Stimulated activated CD4-positive, alpha-beta T cell treated with anti-CD3 and anti-CD28 coated beads, Interleukin-4, amount 100 ng/mL, for 4 hours (primary cell): ENCODE measurements at places on chromosomes 16 and 17.

DNA sequence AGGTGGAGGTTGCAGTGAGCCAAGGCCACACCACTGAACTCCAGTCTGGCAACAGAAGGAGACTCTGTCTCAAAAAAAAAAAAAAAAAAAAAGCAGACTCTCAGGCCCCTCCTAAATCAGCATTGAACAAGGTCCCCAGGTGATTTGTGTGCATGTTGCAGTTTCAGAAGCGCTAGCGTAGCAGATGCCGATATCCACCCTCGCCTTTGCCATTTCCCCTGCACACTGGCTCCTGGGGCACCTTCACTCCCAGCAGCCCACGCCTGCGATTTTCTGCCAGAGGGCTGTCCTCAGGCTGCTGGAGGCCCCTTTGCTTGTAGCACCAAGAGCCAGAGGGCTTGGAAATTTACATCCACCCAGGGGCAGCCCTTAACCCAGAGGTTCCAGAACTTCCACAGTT lies 95.6 kb downstream of the WSCD1 start:
- no peak for DNase-seq

GRCh38 chr16:66658143-66658859 lies 38.2 kb downstream of the CMTM4 start:
- no peak for DNase-seq

GRCh38 chr16:53045341-53046220 lies 7.1 kb downstream of the CHD9NB start:
- no peak for DNase-seq

GRCh38 chr16:81214745-81215166 lies 23.7 kb upstream of the BCO1 start:
- DNase-seq = no peak

- DNase-seq = no peak
Observed at GRCh38 chr17:17107891-17108431, 65.7 kb downstream of the MPRIP start.

GRCh38 chr17:12998461-12998860 lies 19.4 kb downstream of the ELAC2 start:
- DNase-seq = no peak

DNA sequence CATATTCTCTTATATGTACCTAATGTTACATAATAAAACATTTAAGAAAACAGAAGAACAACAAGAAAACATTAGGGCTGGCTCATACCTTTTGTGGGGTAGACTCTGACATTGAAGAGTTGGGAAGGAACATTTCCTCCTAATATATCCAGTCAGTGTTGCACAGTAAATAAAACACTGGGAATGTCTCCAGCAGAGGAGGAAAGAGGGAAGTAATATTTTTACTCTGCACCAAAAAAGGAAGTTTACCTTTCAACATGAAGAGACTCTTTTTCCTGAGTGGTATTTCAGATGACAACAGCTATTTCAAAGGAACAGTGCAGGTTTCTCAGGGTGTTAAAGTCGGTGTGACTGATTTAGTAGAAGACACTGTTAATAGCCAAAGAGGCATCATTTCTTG lies 31.9 kb downstream of the EPN2 start:
- DNase-seq = no peak

GRCh38 chr16:88195269-88195705 lies 187.5 kb upstream of the ZNF469 start:
- DNase-seq = no peak

DNA sequence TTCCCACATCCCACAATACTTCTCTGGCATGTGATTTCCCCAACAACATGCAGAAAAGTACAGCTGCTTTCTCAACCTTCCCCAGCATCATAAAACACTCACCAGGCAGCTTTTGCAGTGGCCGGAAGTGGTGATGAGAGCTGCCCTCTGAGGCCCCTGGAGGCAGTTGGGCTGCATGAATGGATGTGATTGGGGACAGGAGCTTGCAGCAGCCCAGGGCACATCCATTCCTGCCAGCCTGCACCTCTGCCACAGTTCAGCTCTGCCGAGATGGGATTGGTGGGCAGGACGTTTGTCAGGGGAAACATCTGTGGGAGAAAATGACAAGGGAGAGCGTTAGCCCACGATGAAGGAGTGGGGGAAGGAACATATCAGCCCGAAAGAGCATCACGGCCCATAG lies 19.8 kb downstream of the NUBP1 start:
- no peak for DNase-seq

GRCh38 chr16:7397901-7398300 lies 65.3 kb downstream of the RBFOX1 start:
- DNase-seq = no peak

GRCh38 chr16:13402601-13403000 lies 501.2 kb downstream of the SHISA9 start:
- no peak for DNase-seq

DNA sequence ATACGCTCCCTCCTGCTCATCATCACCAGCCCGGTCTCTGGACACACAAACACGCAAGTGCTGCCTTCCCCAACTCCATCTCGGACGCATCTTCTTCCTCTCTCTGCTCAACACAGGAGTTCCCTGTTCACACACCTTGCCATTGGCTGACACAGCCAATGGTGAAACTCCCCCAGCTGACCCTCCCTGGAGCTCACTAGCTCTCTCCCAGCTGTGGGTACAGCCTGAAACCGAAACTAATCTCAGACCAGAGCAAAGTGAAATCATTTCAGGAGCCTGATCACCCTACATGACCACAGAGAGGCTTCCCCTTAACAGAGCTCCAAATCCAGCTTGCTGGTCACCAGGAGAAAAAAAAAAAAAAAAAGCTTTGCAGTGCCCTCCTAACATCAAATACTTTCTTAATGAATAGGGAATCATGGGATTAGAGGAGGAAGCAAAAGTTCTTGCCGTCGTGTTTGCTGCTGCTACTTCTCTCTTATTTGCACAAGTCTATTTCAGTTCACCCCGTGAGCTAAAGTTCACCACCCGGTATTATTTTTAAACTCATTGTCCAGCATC lies 8.3 kb downstream of the CUEDC1 start:
- peak; percentile 11 for DNase-seq

- DNase-seq = no peak
Observed at GRCh38 chr17:60314423-60314822, 77.5 kb downstream of the USP32 start.

GRCh38 chr16:82157836-82158235 lies 12.2 kb downstream of the MPHOSPH6 start:
- no peak for DNase-seq

DNA sequence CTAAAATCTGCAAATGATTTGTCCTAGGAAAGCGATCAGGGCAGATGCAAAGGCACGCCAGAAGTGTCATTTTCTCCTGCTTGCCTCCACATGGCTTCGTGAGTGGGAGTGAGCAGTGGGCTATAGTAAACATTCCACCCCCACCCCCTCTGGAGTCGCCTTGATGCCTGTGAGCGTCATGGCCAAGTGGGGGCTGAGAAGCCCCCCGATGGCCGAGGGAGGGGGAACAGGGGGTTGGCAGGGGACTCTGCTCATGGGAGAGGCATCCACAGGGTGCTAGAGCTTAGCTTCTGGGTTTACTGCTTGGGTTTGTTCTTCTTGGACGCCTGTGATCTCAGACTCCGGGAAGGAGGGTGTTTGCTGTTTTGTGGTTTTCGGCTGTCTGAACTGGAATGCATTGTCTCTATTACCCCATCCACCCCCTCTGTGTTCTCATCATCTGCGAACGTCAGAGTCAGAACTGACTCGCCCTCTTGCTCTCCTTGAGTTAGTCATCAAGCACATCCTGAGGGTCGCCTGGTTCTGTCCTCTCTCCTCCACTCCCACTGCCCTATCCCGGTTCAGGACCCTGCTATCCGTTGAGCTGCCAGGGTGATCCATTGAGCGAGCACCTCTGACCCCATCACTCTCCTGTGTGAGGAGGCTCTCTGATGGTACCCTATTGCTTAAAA lies 15.4 kb downstream of the TNS4 start:
- DNase-seq = peak; percentile 42

GRCh38 chr17:81901167-81902022 lies 643 bp upstream of the NPB start:
- DNase-seq = no peak

DNA sequence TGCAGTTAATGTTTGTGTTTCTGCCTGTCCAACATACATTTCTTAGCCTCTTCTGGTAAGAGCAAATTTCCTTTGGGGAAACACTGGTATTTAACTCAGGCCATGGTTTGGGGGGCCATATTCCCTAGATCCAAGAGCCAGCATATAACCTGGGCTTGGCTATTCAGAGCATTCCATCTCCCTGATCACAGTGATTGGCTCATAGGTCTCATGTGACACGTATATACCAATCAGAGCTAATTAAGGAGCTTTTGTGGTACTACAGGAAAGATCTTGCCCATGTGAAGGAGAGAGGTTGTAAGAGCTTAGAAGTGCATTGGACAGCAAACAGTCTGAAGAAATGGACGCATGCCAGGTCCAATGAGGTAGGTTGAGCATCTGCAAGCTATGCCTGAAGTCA lies 33.4 kb upstream of the GPR139 start:
- DNase-seq = no peak

- DNase-seq = no peak
Observed at GRCh38 chr17:13491916-13492736, 109.6 kb downstream of the HS3ST3A1 start.

GRCh38 chr16:4410335-4411075 lies 5.9 kb downstream of the CORO7 start:
- no peak for DNase-seq

GRCh38 chr16:35207059-35207999 lies 1747.9 kb downstream of the TP53TG3F start:
- DNase-seq = no peak

DNA sequence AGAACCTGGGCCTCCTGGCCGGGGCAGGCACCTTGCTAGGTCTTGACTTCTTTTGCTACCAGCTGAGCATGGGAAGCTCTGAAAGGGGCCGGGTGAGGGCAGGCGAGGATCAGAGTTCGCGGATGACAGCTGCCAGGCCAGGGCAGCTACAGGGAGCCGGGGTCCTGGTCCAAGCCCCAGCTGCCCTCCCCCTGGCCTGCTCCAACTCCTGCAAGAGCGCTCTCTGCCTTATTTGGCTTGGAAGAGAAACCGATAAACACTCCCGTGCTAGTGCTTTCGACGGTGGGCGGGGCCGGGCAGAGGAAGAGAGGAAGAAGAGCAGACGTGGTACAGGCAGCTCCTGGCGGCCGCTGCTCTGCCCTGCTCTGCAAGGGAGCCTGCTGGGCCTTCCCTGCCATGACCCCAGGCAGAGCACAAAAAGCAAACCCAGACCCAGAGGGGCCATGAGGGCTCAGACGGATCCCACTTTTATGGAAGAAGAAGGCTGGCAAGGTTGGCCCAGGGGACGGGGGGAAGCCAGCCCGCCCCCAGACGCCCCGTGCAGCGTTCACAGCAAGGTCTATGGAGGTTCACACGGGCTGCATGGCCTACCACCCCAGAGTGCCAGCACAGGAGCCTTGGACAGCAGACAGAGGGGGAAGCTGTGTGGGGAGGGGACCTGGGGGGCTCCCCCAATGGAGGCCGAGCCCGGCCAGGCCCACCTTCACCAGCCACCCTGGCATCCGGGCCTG lies 25.6 kb downstream of the PIEZO1 start:
- peak; percentile 46 for DNase-seq

DNA sequence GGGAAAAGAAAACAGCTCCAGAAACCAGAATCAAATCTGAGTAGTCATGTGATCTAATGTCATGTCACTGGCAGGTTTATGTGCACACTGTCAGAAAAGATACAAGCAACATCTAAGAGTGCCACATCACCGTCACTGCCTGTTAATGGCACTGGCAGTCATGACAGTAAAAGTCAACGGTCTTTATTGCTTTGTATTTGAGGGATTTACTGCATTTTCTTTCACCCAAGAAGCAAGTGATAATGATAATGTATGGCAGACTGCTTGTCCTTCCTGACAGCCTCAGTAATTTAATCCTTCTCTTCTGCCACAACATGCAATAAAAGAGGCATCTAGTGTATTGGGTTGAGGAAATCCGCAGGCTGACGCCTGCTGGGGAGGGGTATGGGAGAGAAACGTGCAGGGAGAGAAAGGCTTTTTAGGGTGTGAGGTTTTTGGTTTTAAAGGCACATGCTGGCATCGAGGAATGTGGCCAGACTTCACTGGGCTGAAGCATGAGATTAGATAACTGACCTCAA lies 92.4 kb downstream of the RPGRIP1L start:
- no peak for DNase-seq

- DNase-seq = no peak
Observed at GRCh38 chr16:79170555-79171246, 429.8 kb downstream of the MAF start.

DNA sequence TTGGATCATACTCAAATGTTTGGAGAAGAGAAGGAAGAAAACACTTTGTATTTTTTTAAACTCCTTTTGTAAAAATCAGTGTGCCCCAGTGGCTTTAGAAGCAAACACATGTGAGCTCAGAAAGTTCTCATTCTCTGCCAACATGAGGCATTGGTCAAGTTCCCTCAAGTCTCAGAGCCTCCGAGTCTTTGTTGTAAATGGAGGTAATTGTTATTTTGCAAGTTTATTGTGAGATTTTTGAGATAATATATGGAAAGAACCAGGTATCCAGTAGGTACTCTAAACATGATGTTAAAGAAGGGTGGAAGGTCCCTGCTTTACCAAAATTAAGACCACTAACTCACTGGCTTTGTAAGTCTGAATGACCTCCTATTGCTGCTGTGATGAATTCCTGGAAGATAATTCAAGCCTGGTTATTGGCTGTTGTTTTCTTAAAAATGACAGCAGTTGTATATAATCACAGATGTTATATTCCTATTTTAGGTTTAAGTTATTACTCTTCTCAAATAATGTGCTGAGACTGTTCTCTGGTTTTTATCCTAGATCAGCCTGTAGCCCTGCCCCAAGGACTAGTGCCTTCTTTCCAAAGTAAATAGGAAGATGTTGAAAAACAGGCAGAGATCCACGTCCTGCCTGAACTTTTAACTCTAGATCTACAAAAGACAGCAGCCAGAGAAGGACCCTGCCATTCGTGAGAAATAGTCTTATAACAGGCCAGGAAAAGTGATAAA lies 2.4 kb downstream of the HLF start:
- no peak for DNase-seq

GRCh38 chr16:89656435-89657121 lies 930 bp downstream of the CHMP1A start:
- no peak for DNase-seq

DNA sequence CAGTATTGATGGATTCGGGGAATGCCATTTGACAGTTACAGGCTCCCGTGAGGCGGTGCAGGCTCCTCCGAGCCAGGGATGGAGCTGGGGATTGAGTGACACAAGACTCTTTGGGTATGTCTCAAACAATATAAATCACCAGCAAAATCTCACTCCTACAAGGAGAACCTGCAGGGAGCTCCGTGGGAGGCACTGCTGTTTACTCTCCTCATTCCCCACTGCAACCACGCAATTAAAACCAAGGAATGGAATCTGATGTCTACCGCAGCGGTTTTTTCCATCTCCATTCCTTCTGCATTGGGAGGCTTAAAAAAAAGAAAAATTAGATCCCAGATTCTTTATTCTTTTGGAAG lies 157.9 kb downstream of the WWOX start:
- no peak for DNase-seq

GRCh38 chr16:25751230-25751835 lies 59.6 kb downstream of the HS3ST4 start:
- no peak for DNase-seq

GRCh38 chr17:28177351-28177750 lies 134.9 kb downstream of the NLK start:
- DNase-seq = no peak

GRCh38 chr16:88010343-88010967 lies 59.2 kb downstream of the BANP start:
- DNase-seq = no peak
